Effector memory CD4-positive, alpha-beta T cell (primary cell): ENCODE measurements at places on chromosomes 16 and 17.

DNA sequence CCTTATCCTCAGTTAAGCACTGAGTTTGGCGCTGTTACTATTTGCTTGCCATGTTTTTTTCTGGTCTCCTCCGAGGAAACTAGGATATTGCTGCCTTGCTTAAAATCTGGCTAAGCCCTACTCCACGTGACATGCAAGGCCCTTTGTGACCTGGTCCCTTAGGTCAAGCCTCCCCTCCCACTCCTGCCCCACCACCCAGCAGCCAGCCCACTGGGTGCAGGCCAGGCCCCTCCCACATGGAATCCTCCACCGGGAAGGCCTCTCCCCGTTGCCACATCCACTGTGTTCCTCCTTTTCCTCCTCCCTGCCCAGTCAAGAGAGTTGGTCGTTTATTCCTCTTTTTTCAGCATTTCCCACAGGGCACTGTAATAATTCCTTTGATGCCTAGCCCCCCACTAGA lies 16.2 kb downstream of the PSMD3 start:
- no peak for DNase-seq

DNA sequence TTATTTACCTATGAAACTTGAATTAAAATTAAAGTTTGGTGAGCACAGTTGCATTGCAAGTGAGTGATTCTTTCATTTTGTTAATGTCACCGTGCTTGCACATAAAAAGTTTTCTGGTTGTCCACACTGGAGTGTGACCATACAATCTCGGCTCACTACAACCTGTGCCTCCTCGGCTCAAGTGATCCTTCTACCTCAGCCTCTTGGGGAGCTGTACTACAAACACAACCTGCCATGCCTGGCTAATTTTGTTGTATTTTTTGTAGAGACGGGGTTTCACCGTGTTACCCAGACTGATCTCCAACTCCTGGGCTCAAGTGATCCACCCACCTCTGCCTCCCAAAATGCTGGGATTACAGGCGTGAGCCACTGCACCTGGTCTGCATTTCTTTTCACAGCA lies 50.1 kb upstream of the ADCY7 start:
- DNase-seq, result no peak

DNA sequence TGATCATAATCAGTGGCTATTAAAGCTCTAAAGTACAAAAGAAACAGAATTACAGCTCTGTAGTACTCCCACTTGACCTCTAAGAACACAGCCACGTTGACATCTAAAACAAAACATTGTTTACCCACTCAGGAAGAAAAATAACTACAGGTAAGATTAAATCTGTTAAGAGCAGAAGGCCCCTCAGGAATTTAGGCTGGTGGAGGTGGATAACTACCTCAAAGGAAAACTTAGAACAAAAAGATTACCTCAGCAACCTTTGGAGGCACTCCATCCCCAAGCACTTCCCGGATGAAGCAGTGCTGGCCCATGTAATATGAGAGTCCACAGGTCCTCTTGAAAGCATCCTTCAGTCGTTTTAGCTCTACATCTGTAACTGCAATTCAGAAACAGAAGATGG lies 46.7 kb downstream of the USP32 start:
- DNase-seq, result no peak

DNA sequence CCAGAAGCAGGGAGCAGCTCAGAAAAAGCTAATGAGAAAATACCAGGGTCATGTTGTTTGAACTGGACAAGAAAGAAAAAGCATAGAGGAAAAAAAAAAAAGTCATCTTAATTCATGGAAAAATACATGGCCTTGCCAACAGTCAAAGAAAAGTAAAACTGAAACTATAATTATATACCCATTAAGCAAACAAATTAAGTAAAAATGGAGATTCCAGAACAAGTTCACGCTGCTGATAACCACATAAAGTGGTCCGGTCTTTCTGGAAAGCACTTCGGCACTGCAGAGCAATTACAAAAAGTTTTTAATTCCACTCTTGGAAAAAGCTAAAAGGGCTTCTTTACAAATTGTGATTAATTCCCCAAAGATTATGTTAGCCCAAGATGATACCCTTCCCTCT lies 12.4 kb upstream of the P2RX5 start:
- no peak for DNase-seq

- no peak for DNase-seq
Measured at GRCh38 chr16:63625126-63625525, 1496.7 kb downstream of the CDH11 start.
